ENCODE measurements at places on chromosomes 3 and 15.

- DNase-seq = peak; percentile 85
Measured at GRCh38 chr3:8622873-8623691, 21.5 kb downstream of the SSUH2 start.

- DNase-seq = no peak
Measured at GRCh38 chr3:49712631-49713317, 6.7 kb downstream of the AMIGO3 start.

DNA sequence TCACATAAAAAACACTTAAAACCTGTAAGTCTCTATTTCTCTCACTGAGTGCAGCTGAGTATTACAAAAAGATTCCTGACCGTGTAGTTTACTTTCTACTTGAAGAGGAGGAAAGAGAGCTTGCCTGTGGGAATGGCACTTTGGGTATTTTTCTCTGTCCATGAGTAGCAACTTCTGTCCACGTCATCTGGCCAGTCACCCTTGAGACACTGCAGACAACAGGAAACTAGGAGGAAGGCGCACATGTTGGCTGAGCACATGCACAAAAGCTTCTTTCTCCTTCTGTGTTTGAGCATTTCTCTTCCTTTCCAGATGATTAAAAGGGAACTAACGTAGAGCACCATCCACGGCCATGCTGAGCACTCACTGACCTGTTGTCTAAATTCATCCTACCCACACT lies 19.7 kb downstream of the STARD5 start:
- DNase-seq = peak; percentile 27

DNA sequence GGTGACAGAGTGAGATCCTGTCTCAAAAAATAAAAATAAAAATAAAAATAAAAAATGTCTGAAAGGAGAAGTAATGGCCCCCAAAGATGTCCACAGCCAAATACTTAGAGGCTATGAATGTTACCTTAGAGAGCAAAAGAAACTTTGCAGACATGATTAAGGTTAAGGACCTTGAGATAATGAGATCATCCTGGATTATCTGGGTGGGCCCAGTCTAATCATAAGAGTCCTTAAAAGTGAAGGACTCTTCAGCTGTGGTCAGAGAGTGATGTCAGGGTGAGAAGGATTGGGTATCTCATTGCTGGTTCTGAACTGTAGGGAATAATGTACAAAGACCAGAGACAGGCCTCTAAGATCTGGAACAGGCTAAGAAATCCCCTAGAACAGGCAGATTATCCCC lies 84.9 kb upstream of the POU1F1 start:
- no peak for DNase-seq
